ENCODE measurements at places on chromosomes 7 and 10. TPM values are rescaled to one million over a fixed set of nuclear protein-coding genes. Genes with fewer than 3 reads are reported as not detected.

DNA sequence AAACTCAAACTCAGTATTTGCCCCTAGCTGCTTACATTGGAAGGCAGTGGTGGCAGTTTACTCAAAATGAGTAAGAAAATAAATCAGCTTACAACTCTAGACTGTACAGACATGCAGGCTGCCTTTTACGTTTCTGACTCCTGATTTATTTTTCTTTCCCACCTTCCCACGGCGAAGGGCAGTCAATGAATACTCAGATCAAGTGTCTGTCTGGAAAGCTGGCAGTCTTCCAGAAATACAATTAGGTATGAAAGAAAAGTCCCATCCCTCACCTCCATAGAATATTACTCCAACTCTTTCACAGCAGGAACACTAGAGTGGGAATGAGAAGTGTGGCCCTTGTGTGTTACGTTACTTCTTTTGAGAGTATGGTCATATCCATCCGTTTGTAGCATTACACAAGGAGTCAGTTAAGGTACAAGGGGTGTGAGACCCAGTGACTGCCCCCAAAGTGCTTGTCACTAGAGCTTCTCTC is 1.3 kb upstream of the PAPSS2 start:
- H3K27ac ChIP-seq = no peak overlapping the region
- DNase-seq = peak; percentile 15
- peaks cover 32% of the 10 kb centered on the region for H3K4me1 ChIP-seq
- no peaks in the 10 kb centered on the region for H3K36me3 ChIP-seq
- H3K4me3 ChIP-seq = no peak overlapping the region

- H3K27me3 ChIP-seq = no peaks in the 10 kb centered on the region
- peak; percentile 59 for DNase-seq
- H3K4me3 ChIP-seq = no peak overlapping the region
- H3K27ac ChIP-seq = no peak overlapping the region
Measured at GRCh38 chr7:11345621-11346020, 371.9 kb downstream of the PHF14 start.

- H3K4me1 ChIP-seq = peaks cover 6% of the 10 kb centered on the region
- H3K27me3 ChIP-seq = no peaks in the 10 kb centered on the region
- no peak overlapping the region for H3K4me3 ChIP-seq
- no peak overlapping the region for H3K27ac ChIP-seq
- no peaks in the 10 kb centered on the region for H3K36me3 ChIP-seq
Measured at GRCh38 chr10:61257956-61258496, 195.2 kb downstream of the TMEM26 start.

- H3K27ac ChIP-seq = no peak overlapping the region
- no peaks in the 10 kb centered on the region for H3K27me3 ChIP-seq
- H3K4me1 ChIP-seq = peaks cover 9% of the 10 kb centered on the region
Measured at GRCh38 chr7:98137826-98138151, 31.1 kb downstream of the LMTK2 start.

GRCh38 chr10:129719889-129720590 is 244.0 kb downstream of the EBF3 start:
- H3K4me1 ChIP-seq = no peaks in the 10 kb centered on the region
- DNase-seq = no peak
- no peaks in the 10 kb centered on the region for H3K36me3 ChIP-seq

GRCh38 chr7:23024454-23024853 is 10.5 kb upstream of the HYCC1 start:
- H3K36me3 ChIP-seq = no peaks in the 10 kb centered on the region
- no peak overlapping the region for H3K4me3 ChIP-seq
- H3K4me1 ChIP-seq = peaks cover 28% of the 10 kb centered on the region
- H3K27me3 ChIP-seq = no peaks in the 10 kb centered on the region
- DNase-seq = no peak

GRCh38 chr10:31075434-31075833 is 43.8 kb upstream of the ZNF438 start:
- H3K27me3 ChIP-seq = no peaks in the 10 kb centered on the region
- no peak overlapping the region for H3K4me3 ChIP-seq
- peak; percentile 93 for DNase-seq
- H3K36me3 ChIP-seq = no peaks in the 10 kb centered on the region
- H3K27ac ChIP-seq = peak overlapping the region; percentile 74

DNA sequence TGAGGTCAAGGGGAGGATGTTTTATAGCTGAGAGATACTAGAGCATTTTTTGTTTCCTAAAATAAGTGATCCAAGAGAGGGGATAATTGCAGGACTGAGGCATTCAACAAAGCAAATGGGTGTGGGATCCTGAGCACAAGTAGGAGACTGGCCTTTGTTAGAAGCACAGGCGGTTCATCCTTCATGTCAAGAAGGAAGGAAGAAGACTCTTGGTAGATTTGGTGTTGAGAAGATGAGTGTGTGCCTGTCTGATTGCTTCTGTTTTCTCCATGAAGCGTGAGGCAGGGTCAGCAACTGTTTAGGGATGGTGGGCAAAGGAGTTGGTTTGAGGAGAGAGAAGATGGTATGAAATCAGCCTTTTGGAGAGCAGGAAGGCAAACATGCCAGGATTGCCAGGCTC is 27.6 kb downstream of the STRIP2 start:
- H3K36me3 ChIP-seq = no peaks in the 10 kb centered on the region
- no peak overlapping the region for H3K4me3 ChIP-seq
- no peaks in the 10 kb centered on the region for H3K27me3 ChIP-seq
- no peak overlapping the region for H3K27ac ChIP-seq
- no peak for DNase-seq
- peaks cover 2% of the 10 kb centered on the region for H3K4me1 ChIP-seq

The KCND2 gene
- 2.7 TPM for total RNA-seq

- DNase-seq = peak; percentile 9
- H3K36me3 ChIP-seq = no peaks in the 10 kb centered on the region
- no peak overlapping the region for H3K4me3 ChIP-seq
- peaks cover 5% of the 10 kb centered on the region for H3K4me1 ChIP-seq
Measured at GRCh38 chr10:10520491-10521385, 496.9 kb upstream of the CELF2 start.

GRCh38 chr10:52215745-52216361 is 98.2 kb upstream of the DKK1 start:
- H3K4me3 ChIP-seq = no peak overlapping the region
- peaks cover 5% of the 10 kb centered on the region for H3K4me1 ChIP-seq
- H3K27me3 ChIP-seq = no peaks in the 10 kb centered on the region
- DNase-seq = peak; percentile 75
- H3K36me3 ChIP-seq = no peaks in the 10 kb centered on the region
- no peak overlapping the region for H3K27ac ChIP-seq

The NKX1-2 gene
- total RNA-seq = not detected

DNA sequence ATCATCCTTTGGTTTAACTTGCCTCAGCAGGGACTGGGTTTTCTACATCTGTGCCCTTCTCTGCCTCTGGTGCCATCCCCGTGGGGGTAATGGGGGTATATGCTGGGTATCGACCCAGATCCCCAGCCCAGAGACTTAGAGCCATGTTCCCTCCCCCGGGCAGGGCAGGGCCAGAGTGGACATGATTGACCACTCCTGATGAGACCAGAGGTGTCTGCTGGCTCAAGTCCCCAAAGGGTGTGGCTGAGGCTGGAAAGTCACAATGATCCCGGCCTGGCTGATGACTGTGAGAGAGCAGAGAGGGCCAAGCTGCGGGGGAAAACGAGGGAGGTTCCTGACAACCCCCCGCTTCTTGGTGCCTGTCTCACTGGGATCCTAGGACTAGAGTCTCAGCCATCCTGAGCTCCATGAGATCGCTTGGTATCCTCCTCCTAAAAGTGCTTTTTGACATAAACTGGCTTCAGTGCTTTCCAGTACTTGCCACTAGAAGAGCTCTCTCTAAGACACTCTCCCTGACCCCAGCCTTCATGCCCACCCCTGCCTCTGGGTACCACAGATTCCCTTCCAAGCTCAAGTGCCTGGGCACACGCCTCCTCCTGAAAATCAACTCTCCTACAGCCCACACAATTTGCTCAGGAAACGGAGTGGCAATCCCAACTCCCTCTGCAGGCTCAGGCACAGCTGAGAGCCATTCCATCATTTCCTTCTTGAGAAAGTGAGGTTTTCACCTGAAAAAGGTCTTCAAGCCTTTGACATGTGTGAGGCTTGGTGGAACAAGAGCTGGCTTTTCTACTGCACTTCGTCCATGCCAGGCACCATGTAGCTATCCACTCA is 33.9 kb downstream of the DRGX start:
- no peak overlapping the region for H3K27ac ChIP-seq
- H3K4me3 ChIP-seq = no peak overlapping the region
- no peaks in the 10 kb centered on the region for H3K36me3 ChIP-seq
- H3K27me3 ChIP-seq = 0 out of 2 replicates have a peak, but pooled peaks cover 11% of the 10 kb centered on the region
- DNase-seq = no peak

DNA sequence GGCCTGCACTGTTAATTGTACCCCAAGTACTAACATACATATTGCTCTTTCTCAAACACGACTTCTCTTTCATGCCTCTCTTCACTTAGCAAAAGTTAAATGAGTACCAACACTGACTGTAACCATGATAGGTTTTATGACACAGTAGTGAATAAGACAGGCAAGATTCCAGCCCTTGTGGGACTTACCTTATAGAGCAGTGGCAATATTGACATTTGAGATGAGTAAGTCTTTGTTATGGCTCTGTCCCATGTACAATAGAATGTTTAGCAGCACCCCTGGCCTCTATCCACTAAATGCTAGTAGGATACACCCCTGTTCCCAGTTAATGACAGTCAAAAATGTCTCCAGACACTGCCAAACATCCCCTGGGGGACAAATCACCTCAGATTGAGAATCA is 11.9 kb upstream of the COL1A2 start:
- H3K27me3 ChIP-seq = no peaks in the 10 kb centered on the region
- H3K4me3 ChIP-seq = peak overlapping the region; percentile 52
- peak; percentile 88 for DNase-seq
- H3K27ac ChIP-seq = peak overlapping the region; percentile 96
- no peaks in the 10 kb centered on the region for H3K36me3 ChIP-seq

GRCh38 chr10:75355706-75356105 is 45.9 kb downstream of the ZNF503 start:
- no peak overlapping the region for H3K27ac ChIP-seq
- DNase-seq = peak; percentile 23
- H3K4me1 ChIP-seq = peaks cover 16% of the 10 kb centered on the region
- no peak overlapping the region for H3K4me3 ChIP-seq

The SORCS1 gene
- total RNA-seq = not detected

DNA sequence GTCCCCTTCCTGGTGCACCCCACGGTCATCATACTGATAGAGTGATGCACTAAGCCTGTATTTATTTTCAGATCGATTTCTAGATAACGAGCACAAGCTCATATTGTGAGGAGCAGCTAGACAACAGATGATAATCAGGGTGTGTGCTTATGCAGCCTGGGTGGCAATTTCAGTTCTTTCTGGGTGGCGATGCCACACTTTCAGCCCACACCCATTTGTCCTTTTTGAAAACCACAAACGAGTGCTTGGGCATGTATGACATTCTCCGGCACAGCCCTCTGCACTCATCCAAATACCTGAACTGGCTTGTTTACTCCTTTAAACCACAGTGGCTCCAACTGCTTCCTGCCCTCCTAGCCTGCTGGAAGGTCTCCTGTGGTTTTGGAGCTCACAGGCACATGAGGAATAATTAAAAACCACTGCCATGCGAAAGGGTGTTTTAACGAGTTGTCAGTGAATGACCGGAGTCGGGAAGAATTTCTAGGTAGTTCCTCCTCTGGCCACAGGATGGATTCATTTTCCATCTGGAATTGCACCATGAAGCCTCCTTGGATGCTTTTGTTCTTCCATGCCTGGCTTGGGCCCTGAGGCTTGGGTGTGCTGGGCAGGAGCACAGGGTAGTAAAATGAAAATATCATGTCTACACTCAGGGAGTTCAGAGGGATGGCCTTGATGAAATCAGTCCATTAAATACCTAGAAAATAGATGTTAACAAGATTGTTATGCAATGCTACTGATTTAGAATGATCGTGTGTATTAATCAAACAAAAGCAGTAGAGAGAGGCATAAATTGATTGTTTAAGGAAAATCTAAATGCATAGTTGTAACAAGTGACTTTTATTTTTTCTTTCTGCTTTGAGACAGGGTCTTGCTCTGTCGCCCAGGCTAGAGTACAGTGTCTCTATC is 52.4 kb upstream of the ITGB1 start:
- peak overlapping the region; percentile 34 for H3K4me3 ChIP-seq
- H3K27me3 ChIP-seq = no peaks in the 10 kb centered on the region
- H3K27ac ChIP-seq = peak overlapping the region; percentile 71
- DNase-seq = peak; percentile 89
- H3K4me1 ChIP-seq = peaks cover 45% of the 10 kb centered on the region

DNA sequence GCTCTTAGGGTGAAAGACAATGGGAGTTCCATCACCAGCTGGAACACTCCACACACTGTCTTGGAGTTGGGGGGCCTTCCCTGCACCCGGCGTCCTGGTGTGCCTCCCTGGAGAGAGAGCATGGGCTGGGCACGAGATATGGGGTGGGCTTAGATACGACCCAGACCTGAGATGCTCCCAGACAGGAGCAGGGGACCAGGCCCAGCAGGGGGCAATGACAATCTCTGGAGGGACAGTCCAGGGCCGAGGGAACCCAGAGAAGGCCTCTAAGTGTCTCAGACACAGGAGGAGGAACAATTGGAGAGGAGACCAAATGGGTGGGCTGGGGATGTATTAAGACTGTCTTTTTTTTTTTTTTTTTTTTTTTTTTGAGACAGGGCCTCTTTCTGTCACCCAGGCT is 40.0 kb downstream of the MYL10 start:
- no peak for DNase-seq
- no peak overlapping the region for H3K27ac ChIP-seq
- H3K27me3 ChIP-seq = peaks cover 4% of the 10 kb centered on the region
- no peak overlapping the region for H3K4me3 ChIP-seq
- H3K36me3 ChIP-seq = no peaks in the 10 kb centered on the region

The WNT8B gene
- total RNA-seq = not detected

DNA sequence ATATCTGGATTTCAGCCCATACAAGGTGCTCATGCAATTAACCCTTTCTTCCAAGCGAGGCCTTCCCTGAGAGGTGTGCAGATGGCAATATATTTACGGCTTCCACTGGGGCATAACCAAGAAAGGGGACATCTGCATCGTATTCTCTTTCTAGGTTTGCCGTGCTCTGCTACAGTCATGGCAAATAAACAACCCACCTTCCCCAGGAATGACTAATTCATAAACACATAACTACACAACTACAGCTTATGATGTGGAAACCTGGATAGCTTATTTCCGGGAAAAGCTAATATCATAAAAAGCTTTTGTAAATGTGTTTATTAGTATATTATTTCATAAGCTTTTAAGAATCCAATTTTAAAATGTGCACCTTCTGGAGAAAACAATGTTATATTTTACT is 120.0 kb downstream of the CAMK1D start:
- DNase-seq = no peak
- no peak overlapping the region for H3K4me3 ChIP-seq
- no peaks in the 10 kb centered on the region for H3K4me1 ChIP-seq
- no peaks in the 10 kb centered on the region for H3K36me3 ChIP-seq
- no peaks in the 10 kb centered on the region for H3K27me3 ChIP-seq

The KCNH2 gene
- not detected for total RNA-seq

The ADARB2 gene
- total RNA-seq = not detected
